ENCODE measurements at places on chromosomes 6 and 20.
A peak's percentile ranks its signal among the peaks of the same experiment; 100 is the strongest.

DNA sequence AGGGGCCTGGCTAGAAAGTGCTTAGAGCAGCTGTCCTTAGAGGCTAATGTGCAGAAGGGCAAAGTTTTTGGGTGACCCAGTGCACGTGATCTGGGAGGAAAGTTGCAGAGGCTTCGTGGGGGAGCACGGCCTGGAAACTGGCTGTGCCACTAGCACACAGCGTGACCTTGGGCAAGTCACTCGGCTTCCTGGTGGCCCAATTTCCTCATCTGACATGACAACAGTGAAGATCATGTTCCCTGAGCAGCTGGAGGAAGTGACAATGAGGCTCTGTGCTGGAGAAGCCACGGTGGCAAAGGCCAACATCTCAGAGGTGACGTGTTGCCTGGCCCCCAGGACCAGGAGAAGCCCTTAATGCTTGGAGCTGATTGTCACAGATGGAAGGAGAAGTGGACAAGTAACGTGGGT is 99.5 kb downstream of the FOXC1 start:
- DNase-seq = no peak

DNA sequence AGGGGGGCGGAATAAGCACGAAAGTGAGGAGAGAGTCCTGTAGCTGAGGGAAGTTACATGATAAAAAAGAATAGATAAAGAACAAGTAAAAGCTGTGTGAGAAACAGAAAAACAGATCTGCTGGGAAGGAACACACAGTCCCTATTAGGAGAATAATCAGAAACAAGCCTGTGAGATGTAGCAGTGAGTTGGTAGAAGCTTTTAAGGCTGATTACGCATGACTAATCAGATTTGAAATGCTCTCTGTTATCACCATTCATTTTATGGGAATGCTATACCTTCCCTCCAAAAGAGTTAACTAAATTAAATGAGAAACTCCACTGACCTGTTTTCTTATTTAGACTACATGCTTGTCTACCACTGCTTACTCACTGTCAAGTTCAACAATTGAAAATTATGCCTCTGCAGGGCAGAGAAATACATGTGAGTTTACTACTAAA is 15.8 kb downstream of the REPS1 start:
- no peak for DNase-seq

DNA sequence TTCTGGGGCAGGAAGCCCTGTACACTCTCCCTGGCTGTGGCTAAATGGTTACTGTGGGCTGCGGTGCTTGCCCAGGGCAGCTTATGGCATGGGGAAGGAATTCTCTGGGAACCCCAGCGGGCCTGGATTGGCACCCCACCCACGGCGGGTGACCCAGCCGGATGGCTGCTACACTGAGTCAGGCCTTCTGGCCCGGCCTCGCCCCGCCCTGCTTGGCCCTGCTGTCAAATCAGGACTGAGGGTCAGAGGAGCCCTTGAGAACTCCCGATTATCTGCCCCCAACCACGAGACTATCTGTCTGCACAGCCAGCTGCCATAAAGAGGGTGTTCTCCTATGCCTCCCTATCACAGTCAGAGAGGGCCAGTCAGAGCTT is 7.3 kb upstream of the ITPR3 start:
- no peak for DNase-seq

DNA sequence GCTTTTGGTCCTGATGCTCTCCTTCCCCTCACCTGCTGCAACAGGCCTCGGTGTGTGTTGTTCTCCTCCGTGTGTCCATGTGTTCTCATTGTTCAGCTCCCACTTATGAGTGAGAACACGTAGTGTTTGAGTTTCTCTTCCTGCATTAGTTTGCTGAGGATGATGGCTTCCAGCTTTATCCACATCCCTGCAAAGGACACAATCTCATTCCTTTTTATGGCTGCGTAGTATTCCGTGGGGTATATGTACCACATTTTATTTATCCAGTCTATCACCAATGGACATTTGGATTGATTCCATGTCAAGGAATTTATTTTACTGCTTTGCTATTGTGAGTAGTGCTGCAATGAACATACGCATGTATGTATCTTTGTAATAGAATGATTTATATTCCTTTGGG is 116.9 kb upstream of the SIRPG start:
- DNase-seq = no peak

- peak; percentile 5 for DNase-seq
Measured at GRCh38 chr6:137217801-137218472, 1.2 kb downstream of the IFNGR1 start.

DNA sequence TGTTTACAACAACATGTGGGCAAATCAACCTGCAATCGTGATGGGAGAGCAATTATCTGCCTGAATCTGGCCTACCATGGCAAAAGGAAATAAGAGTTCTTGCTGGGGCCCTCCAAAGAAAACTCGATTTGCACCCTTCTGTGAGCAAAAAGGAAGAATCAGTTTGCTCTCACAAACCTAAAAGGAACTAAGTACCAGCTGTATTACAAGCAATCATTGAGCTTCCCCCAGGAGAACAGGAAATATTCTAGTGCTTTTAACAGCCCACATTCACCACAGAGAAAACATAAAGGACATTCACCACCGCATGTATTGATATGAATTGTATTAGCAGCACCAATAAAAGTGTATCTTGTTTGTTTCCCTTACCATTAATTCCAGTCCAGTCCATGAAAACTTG is 75.0 kb downstream of the MBOAT1 start:
- DNase-seq = no peak

GRCh38 chr6:5865506-5866031 is 141.2 kb downstream of the NRN1 start:
- DNase-seq = no peak

DNA sequence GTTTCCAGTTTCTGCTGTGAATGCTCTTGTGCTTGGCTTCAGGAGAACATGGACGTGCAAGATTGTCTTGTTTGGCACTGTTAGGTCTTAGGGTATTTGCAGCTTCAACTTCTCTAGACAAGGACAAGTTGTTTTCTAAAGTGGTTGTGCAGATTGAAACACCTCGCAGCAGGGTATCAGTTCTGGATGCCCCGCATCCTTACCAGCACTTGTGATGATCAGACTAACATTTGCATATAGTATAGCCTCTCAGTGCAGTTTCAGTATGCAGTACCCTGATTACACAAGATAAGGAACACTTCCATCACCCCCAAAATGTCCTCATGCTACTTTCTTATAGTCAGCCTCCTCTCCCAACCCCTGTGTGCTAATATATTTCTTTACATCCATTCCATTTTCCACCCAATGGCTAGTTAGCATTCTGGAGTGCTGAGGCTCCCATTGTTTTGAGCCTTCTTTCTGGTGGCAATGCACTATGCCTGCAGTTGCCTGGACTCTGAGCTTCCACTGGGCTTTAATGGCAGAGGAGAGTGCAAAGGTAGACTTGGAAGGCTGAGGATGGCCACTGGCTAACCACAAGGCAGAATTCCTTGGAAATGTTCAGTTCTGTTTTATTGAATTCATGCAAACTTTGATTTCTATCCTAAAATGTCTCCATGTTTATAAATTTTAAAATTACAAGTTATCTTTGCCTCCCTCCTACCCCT is 35.4 kb downstream of the KIF3B start:
- no peak for DNase-seq

DNA sequence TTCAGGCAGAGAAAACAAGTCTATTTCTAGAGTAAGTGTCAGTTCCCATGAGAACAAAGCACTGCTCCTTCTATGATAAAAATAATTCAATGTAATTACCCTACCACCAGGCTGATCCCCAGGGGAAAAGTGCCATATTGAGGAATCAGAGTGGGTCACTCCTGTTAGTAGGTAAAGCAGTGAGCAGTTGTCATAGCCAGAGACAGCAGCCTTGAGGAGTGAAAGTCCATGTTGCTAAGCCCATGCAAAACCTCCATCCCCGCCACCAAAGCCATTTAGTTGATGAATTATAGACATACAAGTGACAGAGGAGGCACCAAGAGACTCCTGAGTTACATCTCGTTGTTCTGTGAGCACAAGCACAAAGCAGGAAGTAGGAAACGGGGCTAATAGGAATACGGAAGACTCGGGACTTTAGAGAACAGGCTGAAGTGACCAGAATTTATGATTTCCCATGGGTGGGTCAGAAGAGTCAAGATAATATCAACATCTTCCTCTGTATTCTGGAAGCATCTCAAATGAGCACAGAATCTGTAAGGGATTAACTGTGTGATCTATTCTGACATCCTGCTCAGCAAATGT is 197.9 kb downstream of the MAFB start:
- no peak for DNase-seq

DNA sequence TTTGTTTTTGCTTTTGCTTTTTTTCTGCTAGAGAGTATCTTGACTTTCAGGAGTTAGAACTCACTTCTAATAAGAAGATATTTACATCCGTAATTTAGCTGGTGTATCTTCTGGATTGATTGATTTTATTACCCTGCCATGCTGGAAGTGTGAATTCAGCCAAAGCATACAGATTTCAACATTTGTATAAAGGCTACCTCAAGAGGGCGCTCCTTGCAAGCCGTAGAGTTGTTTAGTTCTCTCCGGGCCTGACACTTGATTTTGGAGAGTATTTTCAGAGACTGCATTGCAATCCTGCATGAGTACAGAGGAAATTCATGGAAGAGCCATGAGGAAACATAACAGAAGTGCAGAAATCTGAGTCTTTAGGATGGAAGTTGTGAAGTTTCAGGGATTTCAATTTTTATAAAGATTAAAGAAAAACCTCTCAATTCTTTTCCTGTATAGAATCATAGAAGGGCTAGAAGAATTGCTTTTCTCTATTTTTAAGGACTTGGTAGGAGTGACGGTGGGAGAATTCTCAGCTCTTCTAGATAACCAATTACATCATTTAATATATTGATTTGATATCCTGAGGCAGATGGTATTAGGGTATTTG is 66.7 kb upstream of the TIAM2 start:
- peak; percentile 1 for DNase-seq

DNA sequence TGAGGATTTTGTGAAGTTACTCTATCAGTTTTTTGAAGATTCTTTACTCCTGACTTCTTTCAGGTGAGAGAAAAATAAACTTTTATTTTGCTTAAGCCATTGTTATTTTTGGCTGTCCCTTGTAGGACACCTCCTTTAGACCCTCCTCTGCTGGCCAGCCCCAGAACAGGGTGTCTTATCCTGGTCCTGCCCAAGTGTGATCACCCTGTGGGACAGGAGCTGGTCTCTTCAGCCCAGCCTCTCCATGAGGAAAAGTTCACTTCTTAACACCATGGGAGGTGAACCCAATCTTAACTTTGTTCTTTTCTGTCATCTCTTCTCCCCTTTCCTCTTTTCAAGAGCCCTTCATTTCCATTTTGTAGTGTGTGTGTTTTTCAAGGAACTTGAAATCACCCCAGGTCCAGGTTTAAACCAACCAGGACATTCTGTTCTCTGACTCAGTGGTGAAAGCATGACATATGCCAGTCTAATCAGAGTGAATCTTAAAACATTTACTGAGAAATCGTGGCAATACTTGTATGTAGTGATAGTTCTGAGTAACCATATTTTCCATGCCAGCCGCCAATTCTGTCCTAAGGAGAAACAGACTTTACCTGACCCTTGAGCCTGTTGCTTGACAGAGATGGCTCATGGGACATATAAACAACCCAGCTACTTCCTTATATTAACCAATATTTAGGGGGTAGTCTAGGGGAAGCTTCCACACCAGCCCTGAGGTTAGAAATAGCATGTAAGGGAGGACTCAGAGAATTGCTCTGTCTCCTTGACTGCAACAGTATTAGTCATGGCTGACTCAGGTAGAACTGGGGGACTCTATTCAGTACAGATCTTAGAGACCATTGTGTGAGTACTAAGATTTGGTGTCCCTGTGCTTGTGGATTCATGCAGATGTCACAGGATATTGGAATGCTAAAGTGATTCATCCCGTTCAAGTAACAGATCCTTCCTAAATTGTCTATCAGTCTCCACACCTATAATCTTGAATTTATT is 48.8 kb downstream of the FLRT3 start:
- no peak for DNase-seq

DNA sequence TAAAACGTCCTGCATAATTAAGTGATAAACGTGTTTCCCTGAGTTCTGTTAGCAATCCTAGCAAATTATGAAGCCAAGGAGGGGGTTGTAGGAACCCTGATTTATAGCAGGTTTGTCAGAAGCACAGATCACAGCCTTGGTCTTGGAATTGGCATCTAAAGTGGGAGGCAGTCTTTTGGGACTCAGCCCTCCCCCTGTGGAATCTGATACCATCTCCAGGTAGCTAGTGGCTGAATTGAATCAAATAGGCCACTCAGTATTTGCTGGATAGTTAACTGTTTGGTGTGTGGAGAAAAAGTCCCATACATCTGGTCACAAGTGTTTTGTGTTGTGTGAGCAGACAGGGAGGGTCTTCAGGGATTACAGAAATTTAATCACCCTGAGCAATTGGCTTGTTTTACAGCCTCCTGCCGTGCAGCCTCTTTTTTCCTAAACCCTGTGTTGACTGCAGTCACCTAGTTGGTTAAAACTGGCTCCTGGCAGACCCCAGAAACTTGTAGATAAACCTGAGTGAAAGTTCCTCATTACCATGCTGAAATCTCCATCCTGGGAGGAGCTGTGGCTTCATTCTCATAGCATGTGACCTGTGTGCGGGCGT is 19.0 kb upstream of the KIFC1 start:
- no peak for DNase-seq

- no peak for DNase-seq
Measured at GRCh38 chr6:130223508-130223907, 757 bp upstream of the SAMD3 start.

DNA sequence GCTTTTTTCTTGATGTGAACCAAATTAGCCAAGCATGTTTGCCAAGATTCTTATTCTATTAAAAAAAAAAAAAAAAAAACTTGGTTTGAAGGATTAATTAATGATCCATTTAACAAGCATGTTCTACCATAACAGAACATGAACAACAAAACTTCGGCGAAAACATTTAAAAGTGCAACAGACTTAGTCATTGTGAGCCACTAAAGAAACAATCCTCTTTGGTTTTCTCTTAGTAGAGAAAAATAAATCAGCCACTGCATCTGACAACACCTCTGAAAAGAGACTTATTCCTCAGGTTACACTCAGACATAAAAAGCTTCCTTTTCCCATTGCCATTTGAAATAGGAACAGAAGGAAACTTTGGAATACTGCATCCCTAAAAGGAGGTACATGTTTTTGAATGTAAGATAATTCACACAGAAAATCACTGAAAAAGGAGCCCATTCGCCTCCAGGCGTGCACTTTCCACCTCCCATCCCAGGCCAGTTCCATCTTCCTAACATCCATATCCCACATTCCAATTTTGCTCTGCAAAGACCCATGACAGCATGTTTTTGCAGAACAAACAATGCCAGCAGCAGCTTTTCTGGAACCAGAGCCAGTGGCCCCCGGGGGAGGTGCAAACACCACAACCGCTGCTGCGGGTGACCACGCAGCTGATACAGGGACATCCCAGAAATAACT is 79.5 kb downstream of the ZMYND8 start:
- DNase-seq = no peak

DNA sequence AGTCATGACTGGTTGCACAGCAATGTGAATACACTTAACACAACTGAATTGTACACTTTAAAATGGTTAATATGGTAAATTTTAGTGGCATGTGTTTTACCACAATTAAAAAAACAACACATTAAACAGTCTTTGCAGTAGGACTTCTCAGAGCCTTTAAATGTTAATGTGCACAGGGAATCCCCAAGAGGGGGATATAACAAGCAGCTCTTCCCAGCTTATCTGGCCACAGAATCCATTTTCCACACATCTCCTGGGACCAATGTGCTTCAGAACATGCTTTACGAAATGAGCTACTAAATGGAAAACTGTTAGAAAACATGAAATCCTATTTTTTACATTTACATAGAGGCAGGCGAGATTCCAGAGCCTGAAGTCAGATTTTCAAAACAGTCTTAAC is 44.4 kb downstream of the FYN start:
- no peak for DNase-seq
